ENCODE measurements at places on chromosomes 3 and 15. TPM values are rescaled to one million over a fixed set of nuclear protein-coding genes. Genes with fewer than 3 reads are reported as not detected.

TMIE gene
- 0.53 TPM for total RNA-seq

TMEM212 gene
- total RNA-seq: not detected

CALML4 gene
- 11.9 TPM for total RNA-seq

CP gene
- 1.0 TPM for total RNA-seq

DNA sequence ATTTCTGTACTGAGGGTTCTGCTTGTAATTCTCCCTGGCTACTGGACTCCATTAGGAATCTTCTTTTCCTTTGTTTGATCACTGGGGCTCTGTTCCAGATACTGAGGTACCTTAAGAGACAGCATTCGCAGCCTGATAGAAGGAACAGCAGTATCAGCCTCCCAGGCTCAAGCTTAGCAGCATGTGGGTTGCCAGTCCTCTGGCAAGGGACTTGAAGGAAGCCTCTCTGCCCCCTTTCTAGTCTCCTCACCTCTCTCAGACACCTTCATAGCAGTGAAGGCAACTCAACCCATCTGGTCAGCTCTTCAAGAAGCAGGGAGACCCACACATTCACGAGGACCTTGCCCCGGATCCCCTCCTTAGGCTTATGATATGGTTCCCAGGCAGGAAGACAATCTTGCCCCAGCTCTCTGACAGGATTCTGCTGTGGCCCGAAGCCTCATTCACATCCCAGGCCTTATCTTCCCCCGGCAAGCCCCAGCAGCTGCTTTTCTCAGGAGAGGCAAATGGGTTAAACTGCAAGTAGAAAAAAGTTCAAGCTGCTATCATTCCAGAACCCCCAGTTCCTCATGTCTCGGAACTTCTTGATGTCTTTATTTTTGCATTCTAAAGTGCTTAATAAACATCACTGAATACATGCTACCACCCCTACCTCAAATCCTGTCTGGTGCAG, 153.1 kb downstream of the LIPC start:
- DNase-seq: no peak

- DNase-seq: no peak
Measured at GRCh38 chr3:43432462-43432861, 146.1 kb downstream of the SNRK start.

DNA sequence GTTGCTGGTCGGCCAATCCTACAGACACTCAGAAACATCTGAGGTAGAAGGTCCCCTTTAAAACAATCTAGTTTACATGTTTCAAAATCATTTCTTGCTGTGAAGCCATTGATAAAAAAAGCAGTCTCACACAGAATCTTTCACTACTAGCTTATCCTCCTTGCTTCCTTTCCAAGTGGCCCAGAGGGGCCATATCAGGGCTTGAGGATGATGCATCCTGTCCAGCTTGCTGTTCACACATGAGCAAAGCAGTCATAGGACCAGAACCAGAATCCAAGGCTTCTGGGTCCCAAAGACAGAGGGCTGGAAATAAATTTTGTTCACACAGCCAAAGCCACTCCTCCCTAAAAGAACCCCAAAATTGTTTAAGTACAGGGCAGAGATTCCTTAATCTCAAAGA, 9.2 kb upstream of the LYZL4 start:
- DNase-seq: no peak

DNA sequence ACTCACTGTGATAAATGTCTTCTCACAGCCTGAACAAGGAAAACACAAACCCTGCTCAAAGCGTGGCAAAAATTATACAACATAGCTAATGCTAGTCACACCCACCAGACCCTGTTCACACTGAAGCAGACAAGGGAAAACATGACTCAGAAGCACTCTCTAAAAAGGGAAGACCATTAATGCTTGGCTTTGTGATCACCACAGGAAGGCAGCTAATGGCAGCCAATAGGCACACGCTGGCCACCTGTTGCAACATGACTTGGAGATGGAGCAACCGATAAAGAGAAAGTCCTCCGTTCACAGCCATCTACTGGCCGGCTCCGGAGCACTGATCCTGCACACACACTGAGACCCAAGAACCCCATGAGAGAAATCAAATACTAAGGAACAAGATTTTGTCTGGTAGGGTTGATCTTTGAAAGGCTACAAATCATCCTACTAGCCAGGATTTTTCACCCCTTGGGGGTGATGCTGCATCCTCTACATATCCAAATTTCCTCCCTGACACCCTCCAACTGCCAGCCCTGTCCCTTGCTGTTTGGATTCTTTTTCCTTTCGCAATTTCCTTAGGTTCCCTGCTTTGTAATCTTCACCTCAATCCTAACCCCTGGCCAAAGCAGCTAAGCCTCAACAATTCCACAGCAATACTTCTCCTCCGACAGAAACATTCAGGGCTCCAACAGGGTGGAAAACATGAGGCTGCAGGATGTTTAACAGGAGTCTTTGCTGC, 3.2 kb downstream of the ZXDC start:
- DNase-seq: no peak

DNA sequence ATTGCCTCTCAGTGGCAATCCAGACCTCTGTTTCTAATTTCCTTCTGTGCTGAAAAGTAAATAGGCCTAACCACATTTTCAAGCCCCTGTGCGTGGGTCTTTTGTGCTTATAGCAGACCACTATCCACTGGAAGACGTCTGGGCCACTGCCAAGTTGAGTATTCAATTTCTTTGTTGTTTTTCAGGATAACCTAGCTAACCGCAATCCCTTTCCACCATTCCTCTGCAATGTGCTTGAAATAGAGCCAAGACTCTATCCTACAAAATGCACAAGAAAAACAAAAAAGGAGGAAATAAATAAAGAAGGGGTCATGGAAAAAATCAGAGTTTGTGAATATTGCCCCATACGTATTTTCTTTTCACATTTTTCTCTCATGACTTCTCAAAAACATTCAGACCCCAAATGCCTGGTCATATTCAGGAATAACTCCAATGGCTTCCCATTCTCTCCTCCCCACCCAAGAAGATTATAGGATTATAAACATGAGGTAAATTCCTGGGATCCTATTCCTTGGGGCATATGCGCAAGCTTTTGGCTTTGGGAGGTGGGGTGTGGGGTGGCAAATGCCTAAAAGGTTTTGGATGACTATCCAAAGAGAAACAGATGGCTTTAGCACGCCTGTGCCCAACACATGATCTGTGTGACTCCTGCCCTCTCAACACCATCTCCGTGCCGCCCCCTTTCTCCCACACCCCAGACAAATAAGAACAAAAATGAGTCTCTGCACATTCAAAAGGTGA, 217.9 kb upstream of the THBS1 start:
- DNase-seq: no peak

GRCh38 chr3:9785602-9786001, 6.7 kb downstream of the TADA3 start:
- DNase-seq: no peak

DNA sequence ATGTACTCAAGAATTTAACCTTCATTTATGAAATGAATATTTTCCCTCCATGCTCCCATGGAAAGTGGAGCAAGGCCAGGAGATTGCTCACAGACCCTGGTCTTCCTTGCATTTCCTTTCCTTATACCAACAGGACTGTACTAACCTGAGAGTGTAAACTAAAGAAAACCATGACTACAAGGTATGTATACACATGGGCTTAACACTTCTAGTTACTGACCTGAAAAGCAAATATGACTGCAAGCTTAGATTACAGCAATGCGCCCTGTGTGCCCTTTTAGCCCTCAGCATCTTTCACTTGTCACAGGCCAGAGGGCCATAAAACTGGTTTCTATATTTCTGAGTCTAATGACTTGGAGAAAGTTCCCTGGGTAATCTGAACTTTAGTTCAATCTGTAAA, 52.1 kb downstream of the NEK10 start:
- no peak for DNase-seq

GRCh38 chr3:45628746-45629145, 34.2 kb downstream of the LIMD1 start:
- no peak for DNase-seq

GRCh38 chr3:42991341-42992315, 12.5 kb downstream of the GASK1A start:
- no peak for DNase-seq

- no peak for DNase-seq
Measured at GRCh38 chr15:92625251-92625980, 30.2 kb downstream of the FAM174B start.

GRCh38 chr3:27253391-27253790, 115.8 kb downstream of the NEK10 start:
- no peak for DNase-seq

DNA sequence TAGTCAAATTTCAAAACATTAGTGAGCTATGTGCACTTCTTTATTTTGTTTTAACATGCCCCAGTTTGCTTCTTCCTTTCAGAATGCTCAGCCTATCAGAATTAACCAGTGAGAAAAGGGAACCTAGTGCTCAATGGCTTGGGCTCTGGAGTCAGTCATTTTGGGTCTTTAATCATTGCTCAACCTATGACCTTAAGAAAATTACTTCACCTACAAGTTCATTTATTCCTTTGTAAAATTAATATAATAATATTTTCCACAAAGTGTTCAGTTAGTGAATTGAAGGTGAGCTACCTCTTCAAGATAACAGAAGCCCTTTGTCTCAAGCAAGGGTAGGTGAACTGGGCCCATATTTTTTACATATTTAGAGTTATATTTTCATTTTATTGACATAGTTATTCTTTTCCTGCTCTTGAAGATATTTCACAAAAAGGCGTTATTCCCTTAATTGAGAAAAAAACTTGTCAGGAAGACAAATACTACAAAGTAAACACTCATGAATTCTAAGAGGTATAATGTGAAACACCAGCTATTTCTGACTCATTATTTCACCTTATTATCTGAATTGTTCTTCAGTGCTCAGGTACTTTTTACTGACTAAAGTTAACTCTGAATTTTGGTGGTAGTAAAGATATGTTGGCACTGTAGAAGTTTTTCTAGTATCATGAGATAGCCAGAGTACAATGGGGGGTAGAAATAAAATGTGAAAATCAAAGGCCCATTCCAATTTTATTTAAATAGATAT, 415.5 kb downstream of the NAALADL2 start:
- no peak for DNase-seq

DNA sequence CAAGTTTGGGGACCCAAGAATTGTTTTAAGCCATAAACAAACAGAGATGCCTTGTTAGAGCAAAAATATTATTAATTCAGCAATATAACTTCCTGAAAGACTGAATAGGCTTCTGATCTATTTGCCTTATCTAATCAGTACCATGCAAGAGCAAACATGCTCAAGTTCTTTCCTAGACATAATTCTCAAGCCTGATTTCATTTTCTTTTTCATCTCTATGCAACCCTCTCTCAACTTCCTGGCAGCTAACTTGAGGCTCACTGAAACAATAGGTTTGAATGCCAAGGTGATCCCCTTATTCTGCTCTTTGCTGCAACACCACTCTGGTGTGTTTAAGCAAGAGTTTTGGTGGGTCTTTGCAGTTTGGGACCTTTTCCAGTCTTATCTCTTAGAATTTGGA, 230.9 kb upstream of the CD96 start:
- DNase-seq: no peak

- no peak for DNase-seq
Measured at GRCh38 chr3:41088882-41089281, 110.4 kb upstream of the CTNNB1 start.

DNA sequence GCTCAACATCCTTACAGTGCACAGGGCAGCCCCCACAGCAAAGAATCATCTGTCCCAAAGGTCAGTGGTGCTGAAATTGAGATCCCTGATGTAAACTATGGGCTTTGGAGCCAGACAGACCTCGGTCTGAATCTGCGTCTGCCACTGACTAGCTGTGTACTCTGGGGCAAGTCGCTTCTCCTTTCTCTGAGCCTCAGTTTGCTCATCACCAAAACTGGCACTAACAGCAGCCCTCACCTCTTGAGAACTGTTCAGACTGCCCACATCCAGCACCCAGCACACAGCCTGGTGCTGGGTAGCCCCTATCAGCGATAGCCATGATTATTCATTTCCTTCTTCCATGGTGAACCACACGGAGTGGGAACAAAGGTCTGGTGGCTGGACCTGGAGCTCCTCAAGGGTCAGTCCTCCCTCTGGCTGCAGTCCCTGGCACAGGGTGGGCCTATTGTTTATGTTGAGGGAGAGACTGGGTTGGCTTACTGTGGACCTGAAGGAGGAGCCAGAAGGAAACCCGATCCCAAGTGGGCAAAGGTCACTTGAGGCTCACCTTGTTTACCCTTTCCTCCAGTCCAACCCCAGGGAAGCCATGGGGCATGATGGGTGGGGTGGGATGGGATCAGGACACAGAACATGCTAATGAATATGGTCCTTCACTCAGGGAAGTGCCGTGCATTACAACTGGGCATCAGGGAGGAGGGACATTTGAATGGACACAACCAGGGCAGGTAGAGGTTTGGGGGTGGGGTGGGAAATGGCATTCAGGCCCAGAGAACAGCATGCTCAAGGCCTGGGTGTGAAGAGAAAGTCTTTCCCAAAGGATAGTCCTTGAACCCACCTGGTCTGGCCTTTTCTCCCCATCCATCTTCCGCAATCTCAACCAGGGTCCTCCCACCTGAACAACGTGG, 1.6 kb upstream of the PRKCD start:
- peak; percentile 46 for DNase-seq

DNA sequence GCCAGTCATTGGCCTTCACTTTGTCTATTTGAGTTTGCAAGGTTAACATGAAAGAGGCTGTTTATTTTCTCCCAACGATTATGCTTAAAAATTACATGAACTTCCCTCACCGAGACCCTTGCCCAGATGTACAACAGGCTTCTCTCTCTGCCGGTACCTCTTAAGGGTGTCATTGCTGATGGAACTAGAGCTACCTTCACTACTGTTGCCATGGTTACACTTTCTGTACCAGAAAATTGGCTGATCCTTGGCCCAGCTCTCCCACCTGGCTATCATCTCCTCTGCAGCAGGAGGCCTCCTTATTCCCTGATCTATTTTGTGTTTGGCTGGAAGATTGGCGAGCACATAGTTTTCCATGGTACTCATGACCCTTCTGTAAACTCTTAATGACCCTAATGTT, 24.0 kb upstream of the LIPC start:
- DNase-seq: no peak

GRCh38 chr3:33541918-33542317, 101.7 kb upstream of the UBP1 start:
- DNase-seq: no peak

GRCh38 chr3:146640361-146640760, 35.2 kb upstream of the PLSCR5 start:
- DNase-seq: no peak

DNA sequence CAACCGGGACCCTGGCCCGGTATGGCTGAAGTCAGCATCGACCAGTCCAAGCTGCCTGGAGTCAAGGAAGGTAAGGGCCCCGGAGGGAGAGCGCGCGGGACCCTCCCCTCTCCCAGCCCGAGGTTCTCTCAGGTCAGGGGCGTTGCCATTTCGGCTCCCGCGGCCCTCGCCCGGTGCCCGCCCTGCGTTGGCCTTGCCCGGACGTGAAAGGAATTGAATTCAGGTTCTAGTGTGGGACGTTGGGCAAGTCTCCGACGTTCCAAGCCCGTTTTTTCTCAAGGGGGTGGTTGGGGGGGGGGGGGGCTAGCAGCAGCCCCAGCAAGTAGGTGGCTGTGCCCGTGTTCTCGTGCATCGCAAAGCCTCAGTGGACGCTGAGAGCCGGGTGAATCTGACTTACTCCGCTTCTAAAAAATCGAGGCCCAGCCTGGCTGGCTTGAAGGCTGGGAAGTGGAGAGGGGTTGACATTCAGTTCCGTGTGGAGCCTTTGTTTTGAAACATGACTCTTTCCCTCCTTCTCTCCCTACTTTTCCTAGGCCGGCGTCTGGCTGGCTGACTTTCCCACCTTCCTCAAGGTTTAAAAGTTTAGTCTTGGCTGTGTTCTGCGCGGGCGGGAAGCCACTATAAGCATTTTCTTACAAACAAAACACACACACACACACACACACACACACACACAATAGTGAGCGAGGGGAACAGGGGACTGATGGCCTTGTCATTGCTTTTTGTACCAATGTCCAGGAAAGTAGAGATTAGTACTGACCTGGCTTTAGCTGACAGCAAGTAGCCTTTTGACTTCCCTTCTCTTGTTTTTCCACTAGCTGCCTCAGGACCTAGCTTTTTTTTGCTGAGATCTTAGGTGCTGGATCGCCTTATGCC, at the start of gene UTS2B:
TSS of gene UTS2B (minus strand) at position 873 of the 876 bp plus-strand sequence. CDS start 48,337 bp downstream, outside the sequence.
- DNase-seq: peak; percentile 12

All from progenitor cell of endocrine pancreas (in vitro differentiated cells).